ENCODE measurements at places on chromosomes 6 and 20. TPM values are rescaled to one million over a fixed set of nuclear protein-coding genes. Genes with fewer than 3 reads are reported as not detected.

Gene CPNE5
- 0.59 TPM for total RNA-seq

Gene SLC17A3
- not detected for total RNA-seq

Gene ZNF133
- 6.4 TPM for total RNA-seq

Gene SNAI1
- total RNA-seq, result 0.49 TPM

Gene SLC4A11
- 3.5 TPM for total RNA-seq

Gene MUC22
- not detected for total RNA-seq

Gene TPX2
- 60.3 TPM for total RNA-seq

Gene SRSF12
- 0.71 TPM for total RNA-seq

Gene HRH3
- total RNA-seq, result not detected

Gene PRSS35
- not detected for total RNA-seq

Gene C20orf96
- 3.7 TPM for total RNA-seq

Data from CD8-positive, alpha-beta memory T cell (primary cell).